ENCODE measurements at places on chromosomes 4 and X.

DNA sequence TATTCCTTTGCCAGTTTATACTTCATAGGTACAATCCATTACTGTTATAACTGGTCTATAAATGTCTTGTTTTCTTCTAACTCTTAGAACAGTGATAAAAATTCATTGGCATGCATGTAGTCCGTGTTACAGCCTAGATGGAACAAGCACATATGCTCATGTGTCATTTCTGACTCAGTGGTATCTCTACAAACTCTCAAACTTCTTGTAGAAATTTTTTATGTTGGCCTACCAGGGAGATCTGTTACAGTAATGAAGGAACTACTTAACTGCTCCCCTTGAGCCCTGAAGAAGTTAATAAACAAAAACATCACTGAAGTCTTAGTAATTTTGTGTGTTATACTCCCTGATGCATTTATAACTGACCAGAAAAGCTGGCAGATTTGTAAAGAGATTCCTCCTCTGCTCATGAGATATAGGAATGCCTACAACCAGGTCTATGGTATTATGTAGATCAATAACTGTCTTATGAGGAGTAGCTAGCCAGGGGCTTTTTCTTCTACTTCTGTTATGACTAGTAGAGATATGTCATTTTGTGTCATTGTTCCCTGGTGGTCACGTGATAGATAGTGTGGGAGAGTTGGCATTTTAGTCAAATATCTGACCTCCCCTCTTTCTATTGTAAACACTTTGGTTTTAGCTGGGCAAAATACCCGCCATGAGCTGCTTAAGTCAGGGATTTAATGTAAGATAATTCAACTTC, 53.7 kb upstream of the FAAH2 start:
- DNase-seq = no peak

- no peak for DNase-seq
These were observed 69.1 kb downstream of the RGS12 start for GRCh38 chr4:3361896-3362295.

DNA sequence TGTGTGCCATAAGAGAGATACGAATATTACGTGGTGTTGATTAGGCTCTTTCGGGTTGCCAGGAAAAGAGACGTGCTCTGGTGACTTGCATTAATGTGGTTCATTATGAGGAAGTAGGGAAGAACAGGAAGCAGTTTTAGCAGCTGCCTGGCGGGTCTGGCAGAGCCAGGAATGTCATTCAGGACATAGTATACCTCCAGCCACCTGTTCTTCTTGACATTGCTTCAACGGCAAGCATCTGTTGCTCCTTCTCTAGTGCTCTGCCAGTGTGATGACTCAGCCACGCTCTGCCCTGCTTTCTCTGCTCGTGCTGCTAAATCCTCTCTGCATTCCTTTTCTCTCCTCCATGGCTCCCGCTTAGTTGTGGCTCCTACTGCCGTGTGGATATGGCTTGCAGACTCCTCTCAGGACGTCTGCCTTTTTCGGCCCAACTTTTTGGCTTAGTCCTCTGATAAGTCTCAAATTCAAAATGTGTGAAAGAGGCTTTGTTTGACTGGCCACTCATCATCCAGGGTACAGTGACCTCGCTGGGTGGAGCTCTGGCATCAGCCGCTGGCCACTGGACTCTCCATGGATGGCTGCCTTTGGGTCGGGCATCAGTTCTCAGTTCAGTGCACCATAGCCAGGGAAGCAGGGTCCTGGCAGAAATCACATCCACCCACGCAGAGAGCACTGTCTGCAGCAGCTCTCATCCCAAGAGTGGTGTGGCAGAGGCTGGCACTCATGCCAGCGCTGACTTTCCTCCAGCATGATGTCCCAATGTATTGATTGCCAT, 89.3 kb upstream of the KLF3 start:
- DNase-seq = no peak

- DNase-seq = peak; percentile 23
These were observed 20.4 kb upstream of the SEPSECS start for GRCh38 chr4:25180524-25181131.

All from central memory CD4-positive, alpha-beta T cell (primary cell).